Left lung (tissue), 14 donors: ENCODE measurements at places on chromosomes 4 and X. TPM values are rescaled to one million over a fixed set of nuclear protein-coding genes. Genes with fewer than 3 reads are reported as not detected.

HOPX gene
- 729 TPM for total RNA-seq

ERCC6L gene
- 1.5 TPM for total RNA-seq

MRPL1 gene
- total RNA-seq, result 30.5 TPM

SLC2A9 gene
- 10.6 TPM for total RNA-seq

ARHGAP36 gene
- not detected for total RNA-seq

DGKK gene
- 0.03 TPM for total RNA-seq

CDS1 gene
- total RNA-seq, result 25.7 TPM

NCAPG gene
- 6.6 TPM for total RNA-seq

SCOC gene
- 49.3 TPM for total RNA-seq

ASB9 gene
- 4.3 TPM for total RNA-seq

SOX3 gene
- total RNA-seq, result not detected

CASP3 gene
- total RNA-seq, result 23.5 TPM

S100G gene
- 0.64 TPM for total RNA-seq
